ENCODE measurements at places on chromosomes 2 and 18.

DNA sequence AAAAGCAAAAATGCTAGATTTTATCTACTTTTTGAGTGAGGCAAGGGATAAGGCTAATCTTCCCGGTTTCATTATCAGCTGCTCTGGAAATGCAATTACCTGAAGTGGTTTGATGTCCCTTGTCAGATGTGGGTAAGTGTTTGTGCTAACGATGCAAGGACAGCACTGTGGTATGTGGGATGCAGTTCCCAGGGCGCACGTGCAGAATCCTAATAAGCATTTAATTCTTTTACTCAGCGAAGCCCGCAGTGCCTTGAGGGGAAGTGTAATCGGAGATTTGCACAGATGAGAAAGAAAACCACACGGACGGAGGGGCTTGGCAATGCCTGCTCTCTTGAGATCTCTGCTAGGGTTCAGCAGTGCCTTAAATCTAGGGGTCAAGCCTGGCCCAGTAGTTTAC is 108.5 kb upstream of the LYPD6 start:
- DNase-seq: no peak

DNA sequence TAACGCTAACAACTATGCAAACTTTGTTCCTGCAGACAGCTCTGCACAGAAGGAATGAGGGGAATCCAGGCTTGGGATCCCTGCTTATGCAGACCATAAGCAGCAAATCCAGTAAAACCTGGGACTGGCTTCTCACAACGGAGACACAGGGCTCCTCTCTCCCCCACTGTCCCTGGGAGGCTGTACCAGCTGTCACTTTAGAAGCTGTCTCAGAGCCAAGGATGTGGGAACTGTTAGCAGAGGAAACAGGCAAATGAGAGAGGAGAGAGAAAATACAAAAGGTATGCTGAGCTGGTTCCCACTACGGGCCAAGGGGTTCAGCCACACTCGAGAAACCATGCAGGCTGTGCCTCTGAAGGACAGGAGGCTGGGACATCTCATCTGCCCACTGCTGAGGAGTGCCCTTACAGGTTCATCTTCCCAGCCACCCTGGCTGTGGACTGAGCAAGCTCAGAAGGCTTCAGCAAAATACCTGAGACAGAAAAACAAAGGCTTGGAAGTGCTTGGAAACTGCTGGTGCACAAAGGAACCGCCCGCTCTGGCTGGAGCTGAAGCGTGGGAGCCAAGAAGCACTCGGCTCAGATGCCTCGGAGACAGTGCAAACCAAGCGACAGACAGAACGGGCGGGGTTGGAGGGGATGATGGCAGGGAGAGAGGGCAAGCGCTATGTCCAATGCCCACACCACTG is 72.5 kb downstream of the FAM210A start:
- DNase-seq: no peak

- DNase-seq: no peak
Observed at GRCh38 chr2:224927011-224927410, 115.3 kb downstream of the DOCK10 start.

GRCh38 chr2:189685540-189686229 is 11.2 kb downstream of the ANKAR start:
- peak; percentile 12 for DNase-seq

- DNase-seq: no peak
Observed at GRCh38 chr2:144240656-144241339, 279.1 kb downstream of the ZEB2 start.

- DNase-seq: no peak
Observed at GRCh38 chr2:56082665-56083064, 101.1 kb upstream of the CCDC85A start.

- DNase-seq: no peak
Observed at GRCh38 chr18:2236232-2236631, 335.1 kb downstream of the METTL4 start.

DNA sequence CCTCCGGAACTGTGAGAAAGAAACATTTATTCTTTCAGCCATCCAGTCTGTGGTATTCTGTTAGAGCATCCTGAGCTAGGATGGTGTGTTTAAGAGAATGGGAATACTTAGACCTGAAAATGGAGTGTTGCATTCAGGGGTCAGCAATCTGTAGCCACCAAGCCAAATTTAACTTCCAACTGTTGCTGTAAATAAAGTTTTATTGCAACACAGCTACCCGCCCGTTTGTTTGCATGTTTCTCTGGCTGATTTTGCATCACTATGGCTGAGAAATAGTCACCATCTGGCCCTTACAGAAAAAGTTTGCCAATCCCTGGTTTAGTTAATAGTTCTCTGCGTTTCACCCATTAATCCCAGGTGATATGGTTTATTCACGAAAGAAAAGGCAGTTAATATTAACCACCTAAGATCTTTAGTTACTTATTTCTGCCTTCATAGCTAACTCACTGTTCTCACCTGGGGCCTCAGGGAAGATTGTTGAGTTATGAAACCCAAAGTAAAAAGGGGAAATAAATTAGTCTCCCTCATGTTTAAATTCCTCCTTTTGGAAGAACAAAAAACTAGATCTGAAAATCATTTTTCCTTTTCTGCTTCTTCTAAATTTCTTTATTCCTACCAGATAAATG is 9.5 kb upstream of the CYS1 start:
- DNase-seq: no peak

- no peak for DNase-seq
Observed at GRCh38 chr2:16127958-16128357, 187.6 kb downstream of the MYCN start.

DNA sequence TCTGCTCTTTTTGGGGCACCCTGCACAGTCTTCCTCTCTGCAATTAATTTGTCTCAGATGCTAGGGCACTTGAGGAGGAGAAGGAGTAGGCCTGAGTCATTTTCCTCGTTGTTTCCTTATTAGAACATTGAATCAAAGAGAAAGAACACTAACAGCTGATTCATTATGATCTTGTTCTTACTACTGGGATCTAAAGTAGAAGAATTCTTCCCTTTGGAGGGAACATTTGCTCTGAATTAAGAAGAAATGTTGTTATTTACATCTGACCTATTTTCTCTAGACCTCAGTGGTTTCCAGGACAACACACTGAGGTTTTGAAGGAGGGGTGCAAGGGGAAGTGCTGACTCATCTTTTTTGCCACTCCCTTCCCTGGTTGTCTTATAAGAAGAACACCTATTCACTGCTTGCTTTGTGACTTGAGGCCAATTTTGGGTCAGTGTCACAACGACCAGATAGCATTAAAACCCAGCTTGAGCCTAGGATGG is 24.3 kb upstream of the STAT1 start:
- peak; percentile 75 for DNase-seq

GRCh38 chr2:172456002-172456401 is 28.6 kb downstream of the ITGA6 start:
- no peak for DNase-seq

DNA sequence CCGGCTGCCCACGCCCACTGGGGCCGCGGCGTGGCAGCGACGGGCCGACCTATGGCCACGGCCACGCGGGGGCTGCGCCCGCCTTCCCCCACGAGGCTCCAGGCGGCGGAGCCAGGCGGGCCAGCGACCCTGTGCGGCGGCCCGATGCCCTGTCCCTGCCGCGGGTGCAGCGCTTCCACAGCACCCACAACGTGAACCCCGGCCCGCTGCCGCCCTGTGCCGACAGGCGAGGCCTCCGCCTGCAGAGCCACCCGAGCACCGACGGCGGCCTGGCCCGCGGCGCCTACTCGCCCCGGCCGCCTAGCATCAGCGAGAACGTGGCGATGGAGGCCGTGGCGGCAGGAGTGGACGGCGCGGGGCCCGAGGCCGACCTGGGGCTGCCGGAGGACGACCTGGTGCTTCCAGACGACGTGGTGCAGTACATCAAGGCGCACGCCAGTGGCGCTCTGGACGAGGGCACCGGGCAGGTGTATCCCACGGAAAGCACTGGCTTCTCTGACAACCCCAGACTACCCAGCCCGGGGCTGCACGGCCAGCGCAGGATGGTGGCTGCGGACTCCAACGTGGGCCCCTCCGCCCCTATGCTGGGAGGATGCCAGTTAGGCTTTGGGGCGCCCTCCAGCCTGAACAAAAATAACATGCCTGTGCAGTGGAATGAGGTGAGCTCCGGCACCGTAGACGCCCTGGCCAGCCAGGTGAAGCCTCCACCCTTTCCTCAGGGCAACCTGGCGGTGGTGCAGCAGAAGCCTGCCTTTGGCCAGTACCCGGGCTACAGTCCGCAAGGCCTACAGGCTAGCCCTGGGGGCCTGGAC is 253.2 kb downstream of the GLI2 start:
- DNase-seq: no peak

DNA sequence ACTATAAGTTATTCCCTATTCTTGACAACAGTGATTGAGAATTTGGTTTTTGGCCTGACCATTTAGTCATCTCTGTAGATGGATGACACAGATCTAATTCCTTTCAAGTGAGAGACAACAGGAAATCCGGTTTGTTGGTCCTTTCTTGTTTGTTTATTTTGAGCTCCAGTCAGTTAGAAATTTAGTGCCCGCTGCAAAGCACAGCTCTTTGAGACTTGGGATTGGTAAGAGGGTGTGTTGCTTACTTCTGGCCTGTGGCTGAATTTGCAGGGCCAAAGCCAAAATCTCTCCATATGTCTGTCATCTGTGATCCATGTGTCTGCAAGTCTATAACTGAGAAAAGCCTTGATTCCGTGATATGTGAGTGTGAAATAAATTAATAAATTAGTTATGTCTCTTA is 74.3 kb downstream of the BIN1 start:
- DNase-seq: no peak

GRCh38 chr2:217802876-217803652 is 199.7 kb downstream of the TNS1 start:
- no peak for DNase-seq

GRCh38 chr2:133362061-133362476 is 206.2 kb downstream of the NCKAP5 start:
- DNase-seq: no peak

DNA sequence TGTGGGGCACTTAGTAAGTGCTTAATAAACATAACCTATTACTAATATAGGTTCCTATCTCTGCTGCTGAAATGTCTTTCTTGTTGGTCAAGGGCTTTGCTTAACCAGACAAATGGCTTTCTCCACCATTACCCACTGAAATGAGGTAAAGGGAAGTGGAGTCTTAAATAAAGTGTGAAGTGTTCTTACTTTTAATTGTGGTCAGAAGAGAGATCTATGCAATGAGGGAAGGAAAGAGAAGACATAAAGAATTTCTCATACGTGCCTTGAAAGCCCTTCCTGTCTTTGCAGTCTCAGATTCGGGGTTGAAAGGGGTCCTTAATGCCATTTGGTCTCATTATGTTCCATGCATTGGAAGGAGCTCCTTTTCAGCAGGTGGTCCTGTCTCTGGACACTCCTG is 6.9 kb upstream of the CXCR4 start:
- DNase-seq: no peak

GRCh38 chr2:147092266-147092665 is 752.6 kb upstream of the ACVR2A start:
- no peak for DNase-seq

GRCh38 chr2:130874512-130874911 is 37.8 kb downstream of the ARHGEF4 start:
- no peak for DNase-seq

DNA sequence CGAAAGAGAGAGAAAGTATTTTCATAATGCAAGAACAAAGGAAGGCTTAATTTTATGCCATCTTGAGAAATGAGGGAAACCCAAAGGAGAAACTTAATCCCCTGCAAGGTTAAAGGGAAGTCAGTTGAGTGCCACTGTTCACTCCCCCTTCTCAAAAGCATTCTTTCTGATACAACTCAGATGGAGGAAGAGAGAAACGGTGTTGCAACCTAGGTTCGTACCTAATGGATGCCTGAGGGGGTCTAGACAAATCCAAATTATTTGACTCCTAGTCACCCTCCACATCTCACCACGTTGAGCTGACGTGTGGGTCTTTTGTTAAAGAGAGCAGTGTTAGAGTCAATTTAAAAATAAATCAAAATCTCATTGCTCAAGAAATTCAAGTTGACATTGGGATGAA is 52.6 kb upstream of the UNC80 start:
- DNase-seq: no peak

GRCh38 chr2:73285159-73285739 is 971 bp upstream of the FBXO41 start:
- no peak for DNase-seq

DNA sequence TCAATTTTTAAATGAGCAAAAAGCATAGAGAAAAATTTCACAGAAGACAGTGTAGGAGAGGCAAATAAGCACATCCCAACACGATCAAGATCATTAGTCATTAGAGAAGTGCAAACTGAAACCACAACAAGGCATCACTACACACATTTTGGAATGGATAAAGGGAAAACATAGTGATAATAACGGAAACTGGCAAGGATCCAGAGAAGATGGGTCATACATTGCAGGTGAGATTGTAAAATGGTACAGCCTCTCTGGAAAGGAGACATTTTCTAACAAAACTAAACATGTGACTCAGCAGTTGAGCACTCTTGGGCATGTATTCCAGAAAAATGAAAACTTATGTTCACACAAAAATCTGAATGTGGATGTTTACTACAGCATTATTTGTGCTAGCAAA is 98.3 kb upstream of the TMEM17 start:
- DNase-seq: no peak

GRCh38 chr2:95346231-95346737 is 49.1 kb downstream of the KCNIP3 start:
- no peak for DNase-seq

- DNase-seq: no peak
Observed at GRCh38 chr2:42327125-42327524, 33.9 kb downstream of the COX7A2L start.

DNA sequence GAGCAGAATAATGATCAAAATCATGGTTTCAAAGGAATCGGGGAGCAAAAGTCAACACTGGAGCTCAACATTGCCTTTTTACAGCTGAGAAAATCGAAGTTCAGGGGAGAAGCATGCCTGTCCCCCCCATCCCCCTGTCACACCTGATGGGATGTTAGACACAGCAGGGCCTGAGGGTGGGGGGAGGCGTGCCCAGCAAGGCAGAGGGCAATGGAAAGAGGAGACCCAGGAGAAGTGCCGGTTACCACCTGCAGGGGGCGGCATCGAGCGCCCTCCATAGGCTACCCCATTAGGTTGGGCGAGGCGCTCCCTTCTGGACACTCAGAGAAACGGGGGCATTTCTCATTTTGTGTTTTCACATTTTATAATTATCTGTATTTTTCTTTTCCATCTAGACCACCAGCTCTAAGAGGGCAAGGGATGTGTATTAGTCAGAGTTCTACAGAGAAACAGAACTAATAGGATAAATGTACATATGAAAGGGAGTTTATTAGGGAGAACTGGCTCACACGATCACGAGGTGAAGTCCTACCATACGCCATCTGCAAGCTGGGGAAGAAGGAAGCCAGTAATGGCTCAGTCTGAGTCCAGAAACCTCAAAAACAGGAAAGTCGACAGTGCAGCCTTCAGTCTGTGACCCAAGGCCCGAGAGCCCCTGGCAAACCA is 271.3 kb downstream of the LRATD1 start:
- DNase-seq: peak; percentile 30

All from CD4-positive, alpha-beta T cell treated with Interleukin-10 for 1 hour (primary cell).